ENCODE measurements at places on chromosomes 3 and 15.

DNA sequence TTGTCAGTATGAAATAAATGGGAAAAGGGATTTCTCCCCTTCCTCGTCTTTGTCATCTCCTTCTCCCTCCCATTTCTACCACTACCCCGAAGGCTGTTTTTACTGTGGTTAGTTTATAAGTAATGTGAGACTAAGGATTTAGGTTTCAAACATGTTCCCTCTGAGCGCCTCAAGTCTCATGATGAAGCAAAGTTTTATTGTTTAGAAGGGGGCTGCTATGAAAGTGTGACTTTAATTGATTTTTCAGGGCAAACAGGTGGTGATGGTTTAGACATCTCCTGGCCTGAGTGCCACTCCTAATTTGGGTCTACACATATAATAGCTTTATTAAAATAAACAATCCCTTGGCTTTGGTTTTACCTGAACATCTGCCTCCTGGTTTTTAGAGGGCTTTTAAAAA, 185.5 kb downstream of the MCTP2 start:
- no peak for DNase-seq

- no peak for DNase-seq
Observed at GRCh38 chr3:47434849-47435248, 40.9 kb downstream of the SCAP start.

DNA sequence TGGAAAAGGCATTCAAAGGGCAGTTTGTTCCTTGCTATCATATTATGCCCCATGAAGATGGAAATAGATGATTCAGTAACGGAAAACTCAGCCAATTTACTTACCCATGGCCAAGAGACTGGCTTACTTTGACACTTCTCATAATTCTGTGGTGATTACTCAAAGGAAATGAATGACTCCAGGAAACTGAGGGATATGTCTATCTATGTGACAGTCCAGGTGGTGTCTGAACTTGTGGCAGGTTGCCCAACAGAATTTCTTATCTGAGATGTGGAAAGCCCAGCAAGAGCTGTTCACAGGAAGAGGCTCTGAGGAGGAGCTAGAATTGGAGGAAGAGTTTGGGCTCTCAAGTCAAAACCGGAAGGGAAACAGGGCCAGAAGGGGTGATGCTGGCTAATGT, 91.2 kb downstream of the KCNAB1 start:
- no peak for DNase-seq

- no peak for DNase-seq
Observed at GRCh38 chr3:48698891-48699290, 13.2 kb upstream of the NCKIPSD start.

DNA sequence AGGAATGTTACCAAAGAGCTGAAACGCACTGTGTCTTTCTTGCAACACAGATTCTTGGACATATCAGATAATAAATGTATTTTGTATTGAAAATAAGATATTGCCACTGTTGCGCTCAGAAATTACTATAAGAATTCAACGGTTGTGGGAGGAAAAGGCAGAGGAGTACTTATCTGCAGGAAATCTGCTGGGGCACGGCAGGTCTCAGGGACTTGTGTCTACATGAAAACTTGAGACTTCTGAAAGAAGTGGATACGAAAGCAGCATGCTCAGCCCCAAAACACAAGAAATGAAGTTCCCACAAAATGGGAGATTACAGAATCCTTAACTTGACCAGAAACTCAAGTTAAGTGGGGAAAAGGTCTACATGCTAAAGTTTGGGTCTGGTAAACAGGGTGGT, 86.5 kb downstream of the IGSF11 start:
- DNase-seq, result no peak

GRCh38 chr3:165133188-165133899, 55.0 kb upstream of the SI start:
- no peak for DNase-seq

GRCh38 chr3:14725013-14725412, 50.1 kb downstream of the C3orf20 start:
- no peak for DNase-seq

DNA sequence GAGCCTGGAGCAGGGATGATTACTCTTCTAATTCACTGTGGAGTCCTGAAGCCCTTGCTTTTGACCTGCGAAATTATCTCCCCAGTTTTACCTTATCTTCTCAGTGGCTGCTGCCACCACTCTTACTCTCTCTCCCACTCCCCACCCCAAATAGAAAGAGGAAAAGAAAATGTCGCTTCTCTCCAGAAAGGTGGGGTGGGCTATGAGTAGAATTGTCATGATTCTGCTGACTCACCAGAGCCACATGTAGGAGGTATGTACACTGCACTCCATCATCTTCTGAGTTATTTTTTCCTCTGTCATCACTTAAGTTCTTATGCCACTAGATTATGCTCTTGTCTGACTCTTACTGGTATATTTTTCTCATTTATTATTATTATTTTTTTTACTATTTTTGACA, 43.9 kb upstream of the TMEM158 start:
- no peak for DNase-seq

DNA sequence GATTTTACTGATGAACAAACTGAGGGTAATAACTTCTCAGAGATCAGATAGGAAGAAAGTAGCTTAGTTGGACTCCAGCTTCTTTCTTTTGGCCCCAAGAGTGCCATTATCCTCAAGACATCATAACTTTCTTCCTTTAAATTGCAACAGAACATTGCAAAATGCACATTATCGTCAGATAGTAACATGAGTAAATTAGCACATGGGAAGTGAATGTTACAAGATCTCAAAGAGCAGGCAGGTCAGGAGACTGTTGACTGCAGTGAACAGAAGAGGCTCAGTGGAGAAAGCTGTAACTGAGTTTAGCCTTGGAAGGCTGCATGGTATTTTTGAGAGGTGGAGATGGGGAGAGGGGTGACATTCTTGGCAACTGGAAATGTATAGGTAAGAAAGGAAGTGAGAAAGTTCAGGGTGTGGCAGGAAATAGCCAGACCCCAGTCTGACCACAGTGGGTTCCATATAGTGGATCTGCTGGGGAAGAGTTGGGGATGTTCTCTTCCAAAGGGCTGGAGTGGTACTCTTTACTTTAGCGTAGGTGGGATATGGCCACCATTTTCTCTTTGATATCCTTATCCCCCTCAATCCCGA, 307.7 kb downstream of the RPLP1 start:
- no peak for DNase-seq

DNA sequence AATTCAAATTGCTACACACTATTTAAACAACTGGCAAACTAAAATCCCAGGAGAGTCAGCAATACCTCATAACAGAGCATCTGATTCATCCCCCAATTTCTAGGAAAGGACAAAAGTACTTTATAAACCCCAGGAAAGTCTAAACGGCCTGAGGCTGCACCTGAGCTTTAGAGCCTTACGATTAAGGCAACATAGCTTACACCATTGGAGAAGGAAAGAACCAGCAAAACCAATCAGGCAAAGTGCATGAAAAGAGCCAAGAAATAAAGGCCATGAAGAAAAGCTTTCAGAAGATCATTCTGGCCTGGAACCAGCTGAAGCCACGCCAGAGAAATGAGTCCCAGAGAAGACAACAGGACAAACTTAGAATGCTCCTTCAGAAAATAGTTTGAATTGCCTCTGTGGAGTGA, 48.1 kb downstream of the PTPN9 start:
- no peak for DNase-seq

DNA sequence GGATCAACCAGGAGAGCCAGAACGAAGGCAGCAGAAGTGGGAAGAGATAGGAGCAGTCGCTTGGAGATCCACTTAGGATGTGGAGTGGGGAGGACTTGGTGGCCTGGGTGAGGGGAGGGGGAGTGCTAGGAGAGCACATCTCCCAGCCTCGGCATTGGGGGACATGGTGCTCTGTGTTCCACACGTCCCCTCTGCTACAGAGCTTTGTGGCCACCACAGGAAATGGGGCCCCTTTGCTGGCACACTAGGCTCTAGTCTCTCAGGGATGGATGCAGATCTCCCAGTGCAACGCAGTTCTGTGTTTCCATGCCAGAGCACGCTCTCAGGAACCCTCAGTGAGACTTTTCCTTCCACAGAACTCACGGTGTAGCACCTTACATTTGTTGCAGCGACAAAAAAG, 68.8 kb downstream of the CHDH start:
- DNase-seq, result no peak

GRCh38 chr3:52280050-52280461, 1.6 kb upstream of the WDR82 start:
- no peak for DNase-seq

- DNase-seq, result no peak
Observed at GRCh38 chr3:19877656-19878055, 56.4 kb downstream of the EFHB start.

DNA sequence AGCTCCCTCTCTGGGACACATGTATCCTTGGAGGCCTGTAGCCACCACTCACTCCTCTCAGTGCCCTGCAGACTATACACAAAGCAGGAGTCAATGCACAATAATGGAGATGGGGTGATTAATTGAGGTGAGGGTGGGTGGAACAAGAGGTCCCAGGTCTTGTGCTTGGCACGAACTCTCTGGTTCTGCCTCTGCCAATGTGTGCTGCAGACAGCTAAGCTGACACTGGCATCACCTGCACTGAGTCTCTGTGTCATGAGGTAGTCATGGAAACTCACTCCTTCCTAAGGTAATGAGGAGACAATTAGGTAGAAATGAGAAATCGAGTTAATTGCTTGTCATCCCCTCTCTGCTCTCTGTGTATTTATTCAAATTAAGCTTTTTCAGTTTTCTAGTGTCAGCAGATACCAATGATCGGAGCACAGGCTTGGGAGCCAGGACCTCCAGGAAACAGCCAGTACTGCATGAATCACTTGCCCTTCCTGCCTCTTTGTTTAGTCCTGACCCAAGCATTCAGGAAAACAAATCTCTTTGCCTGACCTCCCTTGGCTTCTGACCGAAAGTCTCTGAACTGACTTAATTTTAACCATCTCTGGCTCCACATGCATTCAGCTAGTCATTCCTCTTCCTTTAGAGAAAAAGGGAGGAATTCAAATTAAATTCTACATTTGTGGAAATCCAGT, 56.7 kb downstream of the DRD3 start:
- no peak for DNase-seq

DNA sequence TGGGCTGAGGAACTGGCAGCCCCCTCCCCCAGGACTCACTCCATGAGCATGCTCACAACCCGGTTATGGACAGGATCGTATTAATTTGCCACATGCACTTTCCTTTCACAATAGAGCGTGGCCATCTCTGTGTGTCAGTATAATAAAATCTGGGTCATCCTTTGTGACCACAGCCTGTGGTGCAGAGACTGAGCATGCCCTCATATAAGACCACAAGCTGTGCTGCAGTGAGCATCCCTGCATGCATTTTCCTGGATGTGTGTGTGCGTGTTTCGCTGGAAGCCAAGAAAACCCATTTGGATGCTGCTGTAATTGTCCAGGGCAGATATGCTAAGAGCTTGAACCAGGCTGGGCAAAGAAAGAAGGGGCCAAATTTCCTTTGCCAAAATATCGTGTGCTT, 39.7 kb downstream of the CYP11A1 start:
- DNase-seq, result no peak

DNA sequence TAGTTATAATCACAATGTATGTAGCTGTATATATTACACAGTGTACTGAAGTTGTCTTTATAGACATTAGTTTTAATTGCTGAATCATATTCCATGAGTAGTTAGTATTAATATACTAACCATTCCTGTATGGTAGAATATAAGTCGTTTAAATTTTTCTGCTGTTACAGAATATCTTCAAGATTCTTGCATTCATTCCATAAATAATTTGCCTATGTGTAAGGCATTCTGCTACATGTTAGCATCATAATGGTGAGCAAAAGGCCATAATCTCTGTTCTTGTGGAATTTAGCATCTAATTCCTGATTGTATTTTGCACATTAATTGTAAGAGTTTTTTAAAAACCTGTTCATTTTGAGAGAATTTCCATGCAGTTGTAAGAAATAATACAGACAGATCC, 14.1 kb downstream of the GYG1 start:
- no peak for DNase-seq

DNA sequence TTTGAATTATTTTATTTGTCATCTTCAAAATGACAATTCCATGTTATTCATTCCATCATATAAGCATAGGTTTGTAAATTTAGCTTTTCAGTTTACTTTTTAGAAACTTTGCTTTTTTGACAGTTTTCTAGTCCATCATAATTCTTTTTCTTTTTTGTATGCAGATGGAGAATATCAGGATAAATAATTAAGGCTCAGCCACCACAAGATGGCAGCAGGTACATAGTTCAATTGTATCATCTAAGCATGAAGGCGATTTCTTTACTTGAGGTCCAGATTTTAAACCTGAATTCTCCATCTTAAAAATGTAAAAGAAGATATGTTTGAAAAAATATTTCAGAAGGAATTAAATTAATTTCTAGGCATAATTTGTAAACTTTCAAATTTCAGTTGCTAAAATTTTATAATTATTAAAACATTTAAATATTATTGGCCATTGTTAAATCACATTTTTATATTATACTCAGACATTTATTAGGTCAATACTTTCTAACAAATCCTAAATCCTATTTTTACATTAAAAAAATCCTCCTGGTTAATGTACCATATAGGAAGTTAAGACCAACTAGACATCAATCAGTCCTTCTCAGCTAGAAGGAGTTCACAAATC, 15.1 kb downstream of the PLSCR5 start:
- DNase-seq, result no peak

GRCh38 chr3:139560411-139560810, 20.9 kb upstream of the RBP1 start:
- no peak for DNase-seq
